ENCODE measurements at places on chromosomes 3 and 15. TPM values are rescaled to one million over a fixed set of nuclear protein-coding genes. Genes with fewer than 3 reads are reported as not detected.

CELSR3 gene
- 0.04 TPM for total RNA-seq

GRCh38 chr15:28086175-28086703 is 12.9 kb downstream of the OCA2 start:
- H3K4me1 ChIP-seq, result no peaks in the 10 kb centered on the region
- no peak overlapping the region for H3K4me3 ChIP-seq
- no peak overlapping the region for H3K27ac ChIP-seq

SLC28A2 gene
- not detected for total RNA-seq

GRCh38 chr3:171346582-171347300 is 113.5 kb downstream of the TNIK start:
- H3K36me3 ChIP-seq, result no peaks in the 10 kb centered on the region
- peaks cover 52% of the 10 kb centered on the region for H3K4me1 ChIP-seq
- no peak for DNase-seq

DNA sequence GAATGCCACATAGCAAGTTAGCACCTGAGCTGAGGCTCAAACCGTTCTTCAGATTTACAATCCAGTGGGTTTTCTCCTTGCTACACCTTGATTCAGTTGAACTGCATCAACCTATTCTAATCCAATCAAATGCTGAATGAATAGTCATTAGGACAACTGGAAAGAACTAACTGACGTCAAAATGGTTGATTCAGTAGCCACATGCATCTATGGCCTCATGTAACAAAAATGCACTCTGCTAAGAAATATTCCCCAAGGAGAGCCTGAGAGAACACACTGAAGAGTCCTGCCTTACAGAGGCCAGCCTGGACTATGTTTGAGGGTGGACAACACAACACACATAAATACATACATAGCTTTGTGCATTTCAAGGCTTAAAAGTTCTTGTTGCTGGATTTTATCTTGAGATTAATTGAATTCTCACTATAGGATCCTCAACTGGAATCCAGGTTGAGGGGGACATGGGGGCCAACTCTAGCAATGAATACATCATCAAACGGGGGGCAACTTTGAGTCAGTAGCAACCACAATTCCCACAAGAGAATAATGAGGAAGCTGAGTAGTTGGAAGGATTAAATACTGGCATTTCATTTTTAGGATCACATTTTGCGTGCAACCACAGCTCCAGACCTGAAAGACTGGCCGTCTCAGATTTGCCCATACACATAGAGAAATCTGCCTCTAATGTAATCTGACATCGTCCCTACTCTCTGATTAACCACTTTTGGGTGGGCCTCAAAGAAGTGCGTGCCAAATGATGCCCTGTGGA is 280.2 kb upstream of the ICE2 start:
- H3K36me3 ChIP-seq, result no peaks in the 10 kb centered on the region
- H3K4me3 ChIP-seq, result no peak overlapping the region
- no peaks in the 10 kb centered on the region for H3K27me3 ChIP-seq
- no peak for DNase-seq
- peaks cover 22% of the 10 kb centered on the region for H3K4me1 ChIP-seq

DNA sequence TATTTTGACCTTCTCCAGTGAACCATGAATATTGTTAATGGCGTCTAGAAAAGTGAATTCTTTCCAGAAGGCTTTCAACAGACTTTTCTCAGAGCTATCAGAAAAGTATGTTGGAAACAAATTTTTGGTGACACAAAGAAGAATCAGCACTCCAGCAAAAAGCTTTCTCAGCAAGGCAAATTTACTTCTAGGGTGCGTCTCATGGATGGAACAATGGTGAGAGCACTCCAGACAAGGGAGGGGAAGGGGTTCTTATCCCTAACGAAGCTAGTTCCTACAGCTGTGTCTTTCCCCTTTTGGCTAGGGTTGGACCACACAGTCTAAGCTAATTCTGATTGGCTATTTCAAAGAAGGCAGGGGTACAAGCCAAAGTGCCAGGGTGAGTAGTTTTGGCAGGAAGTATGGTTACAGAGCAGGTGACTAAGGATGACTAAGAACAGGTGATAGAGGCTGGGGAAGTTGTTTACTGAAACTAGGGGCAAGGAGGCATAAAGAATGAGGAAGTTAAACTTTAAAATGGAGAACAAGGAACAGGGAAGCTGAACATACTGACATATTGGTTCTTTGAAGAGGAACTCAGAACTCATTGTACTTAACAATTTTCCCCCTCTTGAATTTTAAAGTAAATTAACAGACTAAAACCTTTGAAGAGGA is 959.8 kb downstream of the NAALADL2 start:
- H3K27ac ChIP-seq, result no peak overlapping the region
- no peak for DNase-seq
- H3K4me3 ChIP-seq, result no peak overlapping the region
